Kidney glomerular epithelial cell (primary cell): ENCODE measurements at places on chromosomes 6 and 20.

DNA sequence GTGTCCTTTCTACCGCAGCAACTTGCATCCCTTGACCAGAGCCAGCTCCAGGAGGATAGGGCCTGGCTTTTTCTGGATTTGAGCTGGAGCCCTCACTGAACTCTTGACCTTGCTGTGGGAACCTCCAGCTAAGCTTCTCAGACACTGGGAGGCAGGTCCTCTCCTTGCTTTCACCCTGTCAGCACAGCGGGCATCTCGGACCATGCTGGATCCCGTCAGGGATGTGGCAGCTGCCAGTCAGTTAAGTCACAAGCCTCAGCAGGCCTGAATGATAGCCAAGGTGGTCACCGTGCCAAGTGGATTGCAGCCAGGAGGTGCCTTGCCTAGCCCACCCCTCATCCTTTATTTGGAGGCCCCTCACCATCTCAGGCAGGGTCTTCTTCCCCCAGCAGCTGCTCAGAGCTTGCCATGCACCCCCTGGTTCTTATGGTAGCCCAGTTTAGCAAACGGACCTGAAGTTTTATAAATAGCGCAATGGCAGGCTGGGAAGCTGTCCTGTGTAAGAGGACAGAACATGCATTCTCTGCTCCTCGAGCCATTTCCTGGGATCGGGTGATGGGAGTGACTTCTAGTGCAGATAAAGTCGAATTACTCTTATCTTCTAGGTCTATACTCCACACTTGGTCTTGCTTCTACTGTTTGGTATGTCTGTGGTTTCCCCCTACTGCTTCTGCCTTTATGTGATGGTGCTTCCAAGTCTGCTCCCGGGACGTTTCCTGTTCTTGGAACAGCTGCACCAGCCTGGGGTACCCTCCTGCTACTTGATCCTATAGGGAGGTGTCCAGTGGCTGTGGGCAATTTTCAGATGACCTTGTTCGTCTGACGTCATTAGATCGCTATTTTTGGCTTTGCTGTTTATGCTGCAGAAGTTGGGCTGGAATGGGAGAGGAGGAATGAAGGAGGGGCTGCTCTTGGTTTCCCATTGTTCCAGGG lies 7.1 kb upstream of the MYLK2 start:
- DNase-seq = peak; percentile 24

DNA sequence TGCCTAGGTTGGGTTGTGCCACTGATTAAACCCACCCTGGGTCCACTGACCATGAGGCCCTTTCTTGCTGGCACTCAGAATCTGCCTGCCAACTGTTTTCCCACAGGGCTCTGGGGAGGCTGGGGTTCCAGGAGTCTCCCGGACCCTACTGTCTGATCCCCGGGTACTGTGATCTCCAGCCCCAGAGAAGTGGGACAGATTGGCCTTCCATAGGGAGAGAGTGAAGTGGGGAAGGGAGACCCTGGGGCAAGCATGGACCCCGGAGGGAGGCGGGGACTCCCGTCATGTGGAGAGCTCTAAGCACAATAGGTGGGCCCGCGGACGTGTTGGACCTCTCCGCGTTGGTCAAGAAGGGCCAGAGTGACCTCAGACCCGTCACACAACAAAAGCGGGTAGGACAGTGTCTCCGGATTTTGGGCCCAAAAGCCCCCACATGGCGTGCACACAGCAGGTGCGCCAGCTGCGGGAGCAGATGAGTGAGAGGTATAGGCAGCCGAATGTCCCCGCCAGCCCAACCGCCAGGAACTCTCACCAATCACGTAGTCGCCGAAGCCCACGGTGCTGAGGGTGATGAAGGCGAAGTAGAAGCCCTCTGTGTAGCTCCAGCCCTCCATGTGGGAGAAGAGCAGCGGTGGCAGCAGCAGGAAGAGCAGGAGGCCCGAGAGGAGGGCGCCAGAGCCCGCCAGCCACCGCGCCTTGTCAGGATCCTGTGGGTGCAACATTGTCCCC lies 10.6 kb downstream of the KCNK17 start:
- DNase-seq = no peak

DNA sequence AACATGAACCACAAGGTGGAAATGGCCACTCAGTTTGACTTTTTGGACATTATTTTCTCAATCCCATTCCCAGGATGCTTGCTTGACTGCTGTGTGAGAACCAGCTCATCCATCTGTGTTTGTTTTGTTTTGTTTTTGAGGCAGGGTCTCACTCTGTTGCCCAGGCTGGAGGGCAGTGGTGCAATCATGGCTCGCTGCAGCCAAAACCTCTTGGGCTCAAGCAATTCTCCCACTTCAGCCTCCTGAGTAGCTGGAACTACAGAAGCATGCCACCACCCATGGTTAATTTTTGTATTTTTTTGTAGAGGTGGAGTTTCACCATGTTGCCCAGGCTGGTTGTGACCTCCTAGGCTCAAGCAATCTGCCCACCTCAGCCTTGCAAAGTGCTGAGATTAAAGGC lies 166.0 kb upstream of the CDH4 start:
- DNase-seq = no peak

- no peak for DNase-seq
Measured at GRCh38 chr20:5729348-5729747, 20.9 kb upstream of the SHLD1 start.

DNA sequence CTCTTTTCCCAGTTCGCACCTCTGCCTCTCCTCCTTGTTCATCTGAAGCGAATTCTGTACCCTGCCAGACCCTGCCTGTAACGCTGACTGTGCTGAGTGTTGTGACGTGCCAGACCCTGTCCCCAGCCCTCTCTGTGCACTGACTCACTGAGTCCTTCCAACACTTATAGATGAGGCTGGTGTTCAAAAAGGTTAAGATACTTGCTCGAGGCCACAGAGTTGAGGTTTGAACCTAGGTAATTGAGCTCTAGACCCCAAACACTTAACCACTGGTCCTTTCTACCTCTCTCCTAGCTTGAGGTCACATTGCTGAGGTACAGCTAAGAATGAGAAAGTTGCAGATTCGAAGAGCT lies 45.7 kb upstream of the NEDD9 start:
- DNase-seq = no peak

DNA sequence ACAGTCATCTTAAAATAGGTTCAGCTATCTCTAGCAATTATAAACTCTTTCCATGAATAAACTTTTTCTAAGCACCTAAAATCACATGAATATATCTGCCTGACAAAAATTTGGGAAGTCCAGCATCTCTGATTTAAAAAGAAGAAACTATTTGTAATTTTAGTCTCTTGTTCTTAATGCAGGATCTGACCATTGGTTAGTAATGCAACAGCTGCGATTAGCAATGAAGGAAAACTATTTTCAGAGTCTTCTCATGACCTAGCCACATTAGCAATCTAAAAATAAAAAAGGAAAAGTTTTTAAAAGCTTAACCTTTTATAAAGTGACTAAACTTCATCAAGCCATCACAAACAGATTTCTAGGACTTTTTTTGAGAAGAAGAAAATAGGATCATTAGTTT lies 97.5 kb downstream of the PTPRK start:
- DNase-seq = no peak

DNA sequence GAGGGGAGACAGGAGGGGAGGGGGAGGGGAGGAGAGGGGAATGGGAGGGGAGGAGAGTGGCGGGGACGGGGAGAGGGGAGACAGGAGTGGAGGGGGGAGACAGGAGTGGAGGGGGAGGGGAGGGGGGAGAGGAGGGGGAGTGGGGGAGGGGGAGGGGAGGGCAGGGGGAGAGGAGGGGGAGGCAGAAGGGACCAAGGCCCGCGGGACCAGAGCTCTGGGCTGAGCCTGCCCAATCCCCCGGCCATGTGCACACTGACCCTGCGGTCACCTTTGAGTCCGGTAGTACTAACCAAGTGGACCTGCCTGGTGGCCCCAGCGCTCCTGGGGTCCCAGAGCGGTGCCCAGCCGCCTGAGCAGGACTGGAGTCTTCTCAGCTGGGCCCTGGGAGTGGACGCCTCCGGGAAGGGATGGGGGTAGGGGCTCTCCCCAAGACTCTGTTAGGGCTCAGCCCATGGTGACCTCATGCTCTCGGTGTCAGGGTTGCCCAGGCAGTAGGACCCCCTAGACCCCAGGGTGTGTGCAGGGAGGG lies 471 bp upstream of the KCNQ2 start:
- DNase-seq = no peak

GRCh38 chr6:162385980-162386379 lies 341.6 kb downstream of the PRKN start:
- no peak for DNase-seq

DNA sequence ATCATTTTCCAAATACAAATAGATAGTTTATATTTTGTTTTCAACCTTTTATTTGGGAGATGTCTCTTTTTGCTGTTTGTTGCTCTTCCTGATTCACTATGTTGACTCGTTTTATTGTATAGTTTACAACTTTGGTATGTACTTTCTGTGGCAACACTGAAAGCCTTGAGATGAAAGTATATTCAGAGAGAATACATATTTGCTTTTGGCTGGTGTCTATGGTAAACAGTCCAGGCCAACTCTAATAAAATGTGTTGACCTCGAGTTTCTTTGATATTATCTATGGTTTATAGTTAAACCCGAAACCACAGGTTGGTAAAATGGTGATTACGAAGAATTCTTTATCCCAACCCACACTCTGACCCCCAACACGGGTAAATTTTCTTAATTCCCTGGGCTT lies 919.6 kb upstream of the MAP3K7 start:
- no peak for DNase-seq

DNA sequence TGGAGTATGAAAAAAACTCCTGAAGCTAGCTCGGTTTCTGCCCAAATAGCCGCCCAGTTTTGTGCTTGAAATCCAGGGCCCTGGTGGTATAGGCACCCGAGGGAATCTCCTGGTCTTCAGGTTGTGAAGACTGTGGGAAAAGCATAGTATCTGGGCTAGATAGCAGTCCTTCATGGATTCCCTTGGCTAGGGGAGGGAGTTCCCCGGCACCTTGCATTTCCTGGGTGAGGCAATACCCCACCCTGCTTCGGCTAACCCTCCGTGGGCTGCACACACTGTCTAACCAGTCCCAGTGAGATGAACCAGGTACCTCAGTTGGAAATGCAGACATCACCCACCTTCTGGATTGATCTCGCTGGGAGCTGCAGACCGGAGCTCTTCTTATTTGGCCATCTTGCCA lies 184.5 kb upstream of the SLC35B3 start:
- no peak for DNase-seq

DNA sequence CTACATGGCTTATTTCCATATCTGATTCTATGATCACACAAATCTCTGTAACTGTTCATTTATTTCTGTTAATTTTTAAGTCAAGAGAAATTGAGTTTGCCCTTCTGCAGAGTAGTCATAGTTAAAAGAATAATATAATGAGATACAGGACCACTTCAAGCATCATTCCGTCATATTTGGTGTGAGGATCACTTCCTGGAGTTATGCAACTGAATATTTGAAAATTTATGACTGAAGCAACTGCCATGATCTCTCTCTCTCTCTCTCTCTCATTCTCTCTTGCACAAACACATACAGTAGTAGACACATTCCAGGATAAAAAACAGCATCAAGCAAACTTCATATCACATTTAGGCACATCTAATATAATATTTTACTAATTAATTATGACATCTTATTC lies 116.4 kb downstream of the COL9A1 start:
- no peak for DNase-seq

GRCh38 chr6:169452117-169452868 lies 198.6 kb upstream of the THBS2 start:
- peak; percentile 88 for DNase-seq

GRCh38 chr20:25056690-25057233 lies 1.2 kb downstream of the ACSS1 start:
- no peak for DNase-seq

GRCh38 chr6:136822046-136822375 lies 381 bp upstream of the PEX7 start:
- DNase-seq = no peak

DNA sequence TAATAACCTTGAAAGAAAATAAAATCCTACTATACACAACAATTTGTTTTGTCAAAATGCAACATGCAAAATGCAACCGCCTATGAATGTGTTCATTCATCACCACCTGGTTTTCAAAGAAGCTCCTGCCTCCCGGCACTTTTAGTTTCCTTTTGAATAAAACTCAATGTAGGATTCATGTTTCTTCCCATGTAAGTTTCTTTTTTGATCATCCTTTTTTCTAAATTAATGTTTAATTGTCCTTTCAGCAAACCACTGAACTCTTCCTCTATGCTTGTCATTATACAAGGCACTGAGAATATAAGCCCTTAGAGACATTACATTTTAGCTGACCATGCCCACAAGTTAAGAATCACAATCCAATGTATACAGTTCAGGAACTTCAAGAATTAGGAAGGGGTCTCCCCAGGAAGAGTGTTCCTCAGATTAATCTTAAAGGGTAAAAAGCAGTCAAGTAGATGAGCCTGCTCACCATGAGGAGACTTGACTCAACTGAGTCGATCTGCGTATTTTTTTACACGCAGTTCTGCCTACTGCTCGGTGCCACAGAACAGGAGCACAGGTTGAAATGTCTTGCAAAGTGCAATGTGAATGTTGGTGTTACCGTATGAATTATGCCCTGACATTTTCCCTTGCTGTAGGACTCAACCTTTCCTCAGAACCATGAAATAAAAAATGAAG lies 7.2 kb upstream of the THEMIS start:
- no peak for DNase-seq

- DNase-seq = no peak
Measured at GRCh38 chr20:39195582-39196021, 233.5 kb downstream of the DHX35 start.

DNA sequence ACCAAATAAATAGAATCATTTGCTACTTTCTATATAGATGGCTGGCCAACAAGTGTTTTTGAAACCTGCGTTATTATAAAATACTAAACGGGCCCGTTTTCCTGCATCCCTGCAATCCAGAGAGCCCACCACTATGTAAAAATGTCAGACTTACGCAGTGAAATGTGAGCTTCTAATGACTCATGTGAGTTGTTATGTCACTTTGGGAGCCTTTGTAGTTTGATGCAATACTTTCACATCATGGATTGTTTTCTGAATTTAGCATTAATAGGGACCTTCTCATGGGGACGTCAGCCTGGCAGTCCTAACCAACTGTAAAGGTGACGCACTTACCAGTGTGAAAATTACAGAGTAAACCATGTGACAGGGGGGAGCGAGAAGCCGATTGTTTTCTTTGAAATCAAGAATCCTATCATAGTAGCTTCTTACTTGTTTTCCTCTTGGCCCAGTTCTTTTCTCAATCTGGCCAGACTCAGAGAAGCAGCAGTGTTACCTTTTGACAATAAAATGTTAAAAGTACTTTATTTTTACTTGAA lies 75.3 kb downstream of the SSR1 start:
- DNase-seq = no peak

DNA sequence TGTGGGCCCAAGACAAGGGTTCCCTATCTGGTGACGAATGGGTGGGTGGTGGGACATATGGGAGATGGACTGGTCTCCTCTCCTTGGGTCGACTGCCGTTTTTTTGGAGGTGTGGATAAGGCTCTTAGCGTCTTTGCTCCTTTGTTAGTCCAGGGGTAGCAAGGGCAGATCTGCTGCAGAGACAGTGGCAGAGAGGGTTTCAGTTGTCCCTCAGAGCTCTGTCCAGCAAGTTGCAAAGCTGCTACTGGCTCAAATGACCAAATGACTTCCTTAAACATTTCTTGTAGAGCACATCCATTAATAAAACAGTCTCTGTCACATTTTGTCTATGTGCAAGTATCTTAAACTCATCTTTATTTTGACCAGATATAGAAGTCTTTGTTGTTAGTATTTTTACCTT lies 508.0 kb upstream of the ADGRB3 start:
- DNase-seq = no peak
